Progenitor cell of endocrine pancreas (in vitro differentiated cells): ENCODE measurements at places on chromosomes 2 and 18. TPM values are rescaled to one million over a fixed set of nuclear protein-coding genes. Genes with fewer than 3 reads are reported as not detected.

DNA sequence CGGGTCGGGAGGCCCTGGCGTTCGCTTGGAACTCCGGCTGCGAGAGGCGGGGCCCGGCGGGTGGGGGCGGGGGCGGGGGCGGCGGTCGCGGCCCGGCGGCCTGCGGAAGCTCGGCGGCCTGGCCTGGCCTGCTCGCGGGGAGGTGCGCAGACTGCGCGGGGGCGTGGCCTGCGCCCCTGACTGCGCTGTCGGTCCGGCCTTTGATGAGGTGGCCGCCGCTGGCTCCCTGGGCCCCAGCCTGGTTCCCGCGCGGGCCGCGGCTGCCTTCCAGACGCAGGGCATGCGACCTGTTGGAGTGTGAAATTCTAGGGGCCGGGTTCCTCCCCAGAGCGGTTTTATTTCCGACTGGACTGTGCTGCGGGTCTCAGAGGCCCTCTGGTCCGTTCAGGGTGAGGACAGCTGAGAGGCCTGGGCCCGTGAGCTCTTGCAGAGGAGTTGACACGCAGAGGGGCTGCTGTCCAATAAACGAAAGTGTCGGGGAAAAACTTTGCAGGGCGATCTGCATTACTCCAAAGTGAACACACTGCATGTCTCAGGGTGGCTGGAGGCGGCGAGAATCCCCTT lies 629 bp downstream of the NRBP1 start:
- no peaks in the 10 kb centered on the region for H3K27me3 ChIP-seq
- peak; percentile 73 for DNase-seq
- H3K4me1 ChIP-seq = peaks cover 22% of the 10 kb centered on the region
- H3K27ac ChIP-seq = peak overlapping the region; percentile 96
- H3K36me3 ChIP-seq = peaks cover 10% of the 10 kb centered on the region
- H3K4me3 ChIP-seq = peak overlapping the region; percentile 95

DNA sequence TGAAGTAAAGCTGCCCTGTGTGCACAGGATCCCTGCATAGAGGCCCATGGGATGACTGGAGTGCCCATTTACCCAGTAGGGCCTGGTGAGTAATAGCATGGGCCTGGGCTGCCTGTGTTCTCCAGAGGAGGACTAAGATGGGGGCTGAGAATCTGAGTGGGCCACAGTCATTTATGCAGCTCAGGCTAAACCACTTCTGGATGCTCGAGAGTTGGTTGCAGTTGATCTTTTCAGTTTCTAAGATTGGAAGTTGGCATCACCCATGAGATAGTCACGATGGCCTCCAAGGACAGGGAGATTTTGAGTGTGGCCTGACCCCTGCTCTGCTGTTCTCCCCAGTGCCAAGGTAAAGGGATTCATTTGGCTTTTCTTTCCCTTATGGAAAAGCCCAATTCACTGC lies 179.1 kb upstream of the SPRED2 start:
- no peaks in the 10 kb centered on the region for H3K36me3 ChIP-seq
- no peak overlapping the region for H3K27ac ChIP-seq
- peaks cover 3% of the 10 kb centered on the region for H3K27me3 ChIP-seq
- DNase-seq = no peak

Gene ARPC2
- 153 and 160 TPM in 2 replicates for total RNA-seq

- no peak overlapping the region for H3K4me3 ChIP-seq
- H3K27ac ChIP-seq = peak overlapping the region; percentile 33
- peak; percentile 24 for DNase-seq
- peaks cover 4% of the 10 kb centered on the region for H3K4me1 ChIP-seq
Measured at GRCh38 chr2:239143858-239144712, 256.7 kb downstream of the HDAC4 start.

DNA sequence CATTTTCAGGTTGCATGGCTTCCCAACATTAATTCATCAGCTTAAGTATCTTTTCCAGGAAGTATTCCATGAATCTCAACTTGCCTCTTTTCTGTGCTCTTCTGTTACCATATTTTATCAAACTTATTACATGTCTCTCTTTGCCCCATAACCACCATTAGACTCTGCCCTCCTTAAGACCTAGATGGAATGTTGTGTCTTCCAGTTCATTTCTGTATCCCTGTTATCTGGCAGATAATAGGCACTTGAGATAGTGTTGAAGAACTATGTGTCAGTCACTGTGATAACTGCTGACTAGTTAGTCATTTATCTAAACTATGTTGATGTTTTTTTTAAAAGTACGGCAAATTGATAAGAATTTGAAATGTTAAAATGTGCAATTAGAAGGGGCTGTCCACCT lies 41.8 kb downstream of the GLS start:
- H3K27ac ChIP-seq = no peak overlapping the region
- H3K4me3 ChIP-seq = no peak overlapping the region
- H3K36me3 ChIP-seq = peaks cover 35% of the 10 kb centered on the region
- DNase-seq = no peak

- H3K4me1 ChIP-seq = no peaks in the 10 kb centered on the region
- H3K36me3 ChIP-seq = no peaks in the 10 kb centered on the region
- no peaks in the 10 kb centered on the region for H3K27me3 ChIP-seq
- no peak for DNase-seq
Measured at GRCh38 chr2:57207191-57207590, 839.4 kb upstream of the VRK2 start.

GRCh38 chr2:183157131-183157530 lies 32.9 kb downstream of the NUP35 start:
- H3K4me3 ChIP-seq = no peak overlapping the region
- peaks cover 37% of the 10 kb centered on the region for H3K36me3 ChIP-seq
- no peaks in the 10 kb centered on the region for H3K4me1 ChIP-seq
- H3K27me3 ChIP-seq = no peaks in the 10 kb centered on the region

GRCh38 chr2:41597680-41598079 lies 450.1 kb upstream of the PKDCC start:
- no peaks in the 10 kb centered on the region for H3K27me3 ChIP-seq
- no peaks in the 10 kb centered on the region for H3K36me3 ChIP-seq
- no peak overlapping the region for H3K4me3 ChIP-seq
- H3K27ac ChIP-seq = no peak overlapping the region

DNA sequence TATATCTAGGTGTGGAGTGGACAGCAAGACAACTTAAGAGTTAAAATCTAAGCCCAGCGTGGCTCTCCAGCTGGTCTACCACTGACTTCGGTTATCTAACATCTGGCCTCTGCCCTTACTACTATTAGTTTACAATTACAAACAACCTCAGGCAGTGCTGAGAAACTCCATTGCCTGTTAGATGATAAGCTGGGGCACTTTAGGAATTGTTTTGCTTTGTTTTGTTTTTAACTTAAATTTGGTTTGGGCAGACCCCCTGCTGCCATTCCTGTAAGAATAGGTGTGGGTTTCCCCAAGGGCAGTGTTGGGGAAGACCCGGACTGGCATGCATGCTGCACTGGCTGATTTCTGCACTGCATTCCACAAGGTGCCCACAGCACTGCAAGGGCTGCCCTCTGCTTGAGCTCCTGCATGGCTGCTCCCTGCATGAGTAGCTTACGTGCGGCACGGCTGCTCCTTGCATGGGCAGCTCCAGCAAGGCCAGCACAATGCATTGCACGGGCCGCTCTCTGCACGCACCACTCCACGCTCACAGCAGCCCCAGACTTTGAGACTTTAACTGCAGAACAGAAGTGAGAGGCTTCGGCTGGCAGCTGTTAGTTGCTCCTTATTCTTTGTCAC lies 74.2 kb upstream of the SERTAD2 start:
- H3K27me3 ChIP-seq = no peaks in the 10 kb centered on the region
- H3K36me3 ChIP-seq = no peaks in the 10 kb centered on the region
- peak overlapping the region; percentile 12 for H3K4me3 ChIP-seq
- peaks cover 41% of the 10 kb centered on the region for H3K4me1 ChIP-seq
- peak; percentile 14 for DNase-seq

Gene CENPA
- 10.5 and 10.7 TPM in 2 replicates for total RNA-seq

GRCh38 chr2:64881037-64881492 lies 108.1 kb upstream of the SLC1A4 start:
- H3K27me3 ChIP-seq = peaks cover 8% of the 10 kb centered on the region
- H3K4me1 ChIP-seq = peaks cover 8% of the 10 kb centered on the region
- no peak for DNase-seq
- no peaks in the 10 kb centered on the region for H3K36me3 ChIP-seq

DNA sequence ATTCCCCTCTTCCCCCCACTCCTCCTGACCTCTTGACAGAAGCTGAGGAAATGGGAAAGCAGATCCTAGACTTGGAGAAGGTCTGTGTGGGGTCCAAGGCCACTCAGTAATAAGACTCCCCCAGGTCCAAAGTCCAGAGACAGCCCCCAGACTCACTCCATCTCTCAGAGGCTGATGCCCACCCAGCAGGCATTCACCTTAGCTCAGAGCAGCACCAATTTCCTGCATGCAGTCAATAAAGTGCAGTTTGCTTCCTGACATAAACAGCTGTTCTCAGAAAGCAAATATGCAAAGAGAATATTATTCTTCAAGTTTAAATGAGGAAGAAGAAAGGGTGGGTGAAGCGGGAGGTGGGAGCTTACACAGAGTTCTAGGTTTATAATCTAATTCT lies 84.1 kb upstream of the RTN4 start:
- DNase-seq = no peak

- no peak for DNase-seq
- no peak overlapping the region for H3K27ac ChIP-seq
- H3K4me1 ChIP-seq = no peaks in the 10 kb centered on the region
Measured at GRCh38 chr2:240183006-240183874, 42.8 kb upstream of the OTOS start.

DNA sequence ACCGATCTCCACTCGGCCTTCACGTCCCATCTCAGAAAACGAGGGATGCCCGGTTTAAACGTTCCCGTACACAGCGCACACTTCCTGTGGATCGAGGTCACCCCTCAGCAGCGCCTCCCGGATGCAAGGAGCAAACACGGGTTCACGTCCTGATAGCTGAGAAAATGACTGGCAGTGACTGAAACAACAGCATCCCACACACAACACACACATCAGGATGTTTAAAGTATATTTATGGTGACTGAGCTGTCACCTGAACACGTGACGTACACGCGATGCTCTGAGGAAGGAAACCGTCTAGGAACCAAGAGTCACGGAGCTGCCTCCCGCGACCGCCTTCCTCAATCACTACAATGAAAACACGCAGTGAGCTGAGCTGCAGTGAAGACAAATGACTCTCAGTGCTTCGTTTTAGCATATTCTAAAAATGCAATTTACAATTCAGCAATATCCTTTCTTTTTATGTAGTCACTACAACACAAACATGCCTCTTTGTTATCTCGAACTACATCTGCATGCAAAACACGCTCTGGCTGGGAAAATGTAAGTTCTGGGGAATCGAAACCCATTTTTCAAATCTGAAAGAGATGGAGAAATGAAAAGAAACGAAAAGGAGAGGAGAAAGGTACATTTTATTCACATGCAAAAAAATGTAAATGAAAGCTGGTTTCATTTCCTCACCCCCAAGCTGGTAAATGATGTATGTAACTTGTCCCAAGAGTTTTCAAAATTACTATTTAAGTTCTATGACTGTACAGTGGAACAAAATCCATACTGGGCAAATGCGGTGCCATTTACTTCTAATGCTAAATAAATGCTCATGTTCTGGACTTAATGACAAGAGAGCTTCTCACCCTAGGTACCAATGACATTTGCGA lies 19.8 kb downstream of the HDAC4 start:
- no peak overlapping the region for H3K27ac ChIP-seq
- H3K36me3 ChIP-seq = peaks cover 2% of the 10 kb centered on the region
- no peaks in the 10 kb centered on the region for H3K4me1 ChIP-seq
- no peaks in the 10 kb centered on the region for H3K27me3 ChIP-seq
- no peak overlapping the region for H3K4me3 ChIP-seq
- no peak for DNase-seq

GRCh38 chr18:52402814-52403213 lies 62.8 kb downstream of the DCC start:
- DNase-seq = no peak
- no peaks in the 10 kb centered on the region for H3K27me3 ChIP-seq
- no peaks in the 10 kb centered on the region for H3K4me1 ChIP-seq
- H3K36me3 ChIP-seq = no peaks in the 10 kb centered on the region
- no peak overlapping the region for H3K4me3 ChIP-seq

Gene PID1
- total RNA-seq = 0.27 and 0.34 TPM in 2 replicates

DNA sequence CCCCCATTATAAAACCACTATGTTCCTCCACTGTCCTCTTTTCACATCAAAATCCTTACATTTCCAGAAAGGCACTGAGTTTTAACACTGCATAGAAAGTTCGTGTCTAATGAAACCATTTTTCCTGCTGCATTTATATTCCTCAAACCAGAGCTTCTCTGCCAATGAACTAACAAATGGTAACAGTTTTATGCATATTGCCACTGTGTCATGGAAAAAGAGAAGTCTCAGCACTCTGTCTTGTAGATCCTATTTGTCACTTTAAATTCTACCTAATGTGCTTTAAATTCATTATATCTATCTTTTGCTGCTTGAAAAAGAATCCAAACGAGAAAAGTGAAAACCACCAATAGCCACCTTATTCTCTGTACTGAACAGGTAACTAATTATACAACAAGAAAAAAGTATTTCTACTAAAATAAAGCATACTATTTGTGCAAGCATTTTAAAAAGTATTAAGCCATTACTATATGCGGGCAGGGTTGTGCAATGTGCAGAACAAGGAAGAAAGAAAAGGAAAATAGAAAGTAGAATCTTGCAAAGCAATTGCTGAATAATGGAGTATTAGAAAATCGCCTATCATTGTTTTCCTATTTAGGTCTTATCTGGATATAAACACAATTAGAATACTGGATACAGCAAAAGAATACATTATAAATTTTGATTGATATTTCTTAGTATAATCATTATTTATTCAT lies 328.9 kb downstream of the ZEB2 start:
- no peak overlapping the region for H3K4me3 ChIP-seq
- DNase-seq = no peak
- no peaks in the 10 kb centered on the region for H3K36me3 ChIP-seq
- no peak overlapping the region for H3K27ac ChIP-seq

- peaks cover 9% of the 10 kb centered on the region for H3K4me1 ChIP-seq
- no peak overlapping the region for H3K27ac ChIP-seq
- H3K27me3 ChIP-seq = no peaks in the 10 kb centered on the region
- no peak for DNase-seq
- no peaks in the 10 kb centered on the region for H3K36me3 ChIP-seq
- no peak overlapping the region for H3K4me3 ChIP-seq
Measured at GRCh38 chr2:69669666-69670065, 26.1 kb upstream of the AAK1 start.

Gene HOXD13
- total RNA-seq = not detected in 2 replicates

- H3K4me1 ChIP-seq = no peaks in the 10 kb centered on the region
- H3K27ac ChIP-seq = peak overlapping the region; percentile 74
- no peaks in the 10 kb centered on the region for H3K27me3 ChIP-seq
- no peak for DNase-seq
Measured at GRCh38 chr2:180033993-180034894, 27.1 kb upstream of the CWC22 start.

Gene SERPINB11
- total RNA-seq = not detected in 2 replicates

DNA sequence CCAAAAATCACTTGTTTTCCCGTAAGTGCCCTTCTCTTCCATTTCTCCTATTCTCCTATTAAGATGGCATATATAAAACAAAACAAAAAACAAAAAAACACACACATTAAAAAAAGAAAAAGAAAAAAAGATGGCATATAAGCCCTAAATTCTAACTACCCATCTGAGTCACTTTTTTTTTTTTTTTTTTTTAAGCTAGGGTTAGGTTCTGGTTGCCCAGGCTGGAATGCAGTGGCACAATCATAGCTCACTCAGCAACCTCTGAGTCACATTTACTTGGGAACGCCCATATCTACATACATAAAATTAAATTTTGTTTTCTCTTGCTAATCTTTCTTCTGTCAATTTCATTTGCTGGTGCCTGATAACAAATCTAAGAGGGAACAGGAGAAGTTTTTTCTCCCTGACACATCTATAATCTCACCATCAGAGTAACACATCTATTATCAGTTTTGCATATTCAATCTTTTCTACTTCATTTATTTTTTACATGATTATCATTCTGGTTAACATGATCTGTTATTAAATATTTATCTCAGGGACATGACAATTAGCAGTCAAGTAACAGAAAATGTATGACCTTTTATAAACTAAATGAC lies 52.1 kb downstream of the EEF1B2 start:
- no peak overlapping the region for H3K4me3 ChIP-seq
- H3K36me3 ChIP-seq = peaks cover 1% of the 10 kb centered on the region
- H3K27ac ChIP-seq = no peak overlapping the region
- DNase-seq = no peak
